ENCODE measurements at places on chromosomes 2 and 18.

GRCh38 chr2:10039658-10040410, 3.5 kb upstream of the KLF11 start:
- DNase-seq = peak; percentile 26

- DNase-seq = no peak
These were observed 224.8 kb upstream of the ID2 start for GRCh38 chr2:8457092-8457481.

- no peak for DNase-seq
These were observed 58.2 kb downstream of the GLS start for GRCh38 chr2:190938771-190939335.

DNA sequence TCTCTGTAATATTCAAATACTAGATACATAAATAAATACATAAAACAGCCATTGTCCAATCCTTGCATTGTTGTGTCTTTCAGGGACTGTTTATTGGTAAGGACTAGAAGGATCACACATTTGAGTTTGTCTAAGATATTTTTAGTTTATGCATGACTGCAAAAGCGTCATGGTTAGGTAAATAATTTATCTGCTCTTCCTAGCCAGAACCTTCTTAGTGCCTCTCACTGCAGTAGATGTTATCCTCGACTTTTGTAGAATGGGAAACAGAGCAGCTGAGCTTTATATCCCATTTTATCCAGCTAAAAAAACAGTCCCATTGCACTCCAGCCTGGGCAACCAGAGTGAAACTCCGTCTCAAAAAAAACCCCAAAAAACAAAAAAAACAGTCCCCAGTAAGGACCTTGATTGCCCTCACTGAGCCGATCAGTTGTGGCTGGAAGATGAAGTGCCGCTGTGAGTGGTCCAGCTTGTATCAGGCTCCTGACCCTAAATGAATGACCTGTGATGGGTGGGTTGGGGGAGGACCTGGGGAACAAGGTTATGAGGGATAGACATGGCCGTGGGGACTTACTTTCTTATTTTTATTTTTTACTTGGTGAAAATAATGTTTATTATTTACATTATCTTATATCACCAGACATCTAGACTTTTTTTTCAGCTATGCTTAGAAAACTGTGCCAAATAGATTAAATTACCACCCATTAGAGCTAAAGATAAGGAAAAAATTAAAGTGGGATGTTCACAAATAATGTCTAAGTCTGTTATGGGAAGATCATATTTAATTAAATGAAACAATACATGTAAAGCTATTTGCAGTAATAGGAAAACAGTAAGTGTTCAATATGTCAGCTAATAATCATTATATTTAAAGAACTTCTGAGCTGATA, 10.9 kb upstream of the ADAM23 start:
- DNase-seq = no peak

GRCh38 chr2:97932975-97933662, 62.6 kb downstream of the TMEM131 start:
- DNase-seq = no peak

GRCh38 chr2:221075203-221075602, 496.9 kb downstream of the EPHA4 start:
- peak; percentile 7 for DNase-seq

DNA sequence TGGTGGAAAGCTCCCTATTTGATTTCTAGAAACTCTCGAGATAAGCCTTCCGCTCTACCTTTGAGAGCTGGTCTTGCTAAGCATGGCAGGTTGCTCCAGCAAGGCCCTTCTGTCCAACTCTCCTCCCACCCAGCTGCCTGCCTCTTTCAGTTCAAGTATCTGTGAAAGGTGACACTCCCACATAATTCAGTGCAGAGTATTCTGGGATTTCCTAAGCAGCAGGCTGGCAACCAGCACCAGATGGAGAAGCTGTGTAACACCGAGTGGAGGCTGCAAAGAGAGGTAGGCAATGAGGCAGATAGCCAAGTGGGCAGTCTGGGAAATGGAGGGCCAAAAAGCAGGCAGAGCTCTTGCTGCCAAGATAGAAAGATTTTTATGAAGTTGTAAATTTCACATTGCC, 88.4 kb upstream of the CAVIN2 start:
- DNase-seq = peak; percentile 5

DNA sequence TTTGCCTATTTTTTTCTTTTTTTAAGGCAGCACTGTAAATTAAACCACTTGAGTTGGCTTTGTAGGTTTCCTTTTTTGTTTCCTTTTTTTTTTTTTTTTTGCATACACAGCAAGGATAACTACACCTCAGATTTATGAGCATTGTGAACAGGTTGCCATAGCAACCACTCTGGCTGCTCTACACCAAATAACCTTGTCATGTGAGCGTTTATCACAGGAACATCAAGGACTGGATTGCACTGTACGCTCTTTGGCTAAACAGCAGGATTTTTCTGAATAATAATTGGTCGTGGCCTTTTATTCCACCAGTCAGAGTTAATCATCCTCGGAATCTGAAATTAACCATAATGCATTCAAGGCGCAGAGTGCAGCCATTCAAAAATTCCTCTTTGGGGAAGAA, 199.1 kb upstream of the SLC14A2 start:
- DNase-seq = peak; percentile 45

GRCh38 chr2:179098080-179098689, 48.2 kb upstream of the CCDC141 start:
- no peak for DNase-seq

DNA sequence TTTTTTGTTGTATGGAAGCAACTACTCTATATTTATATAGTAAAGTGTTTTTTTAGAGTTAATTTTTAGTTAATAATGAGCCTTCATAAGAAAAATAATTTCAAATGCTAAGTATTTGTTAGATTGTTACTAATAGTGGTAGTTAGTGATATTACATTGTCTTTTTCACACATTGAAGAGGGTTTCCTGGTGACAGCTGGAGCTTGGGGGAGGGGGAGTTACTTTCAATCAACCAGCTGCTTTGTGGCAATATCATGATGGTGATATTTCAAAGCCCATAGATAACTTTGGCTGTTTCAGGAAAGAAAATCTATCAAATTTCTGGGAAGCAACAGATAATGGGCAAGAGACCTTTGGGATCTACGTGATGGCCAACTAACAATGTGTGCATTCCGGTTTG, 4.1 kb downstream of the RHBDD1 start:
- DNase-seq = no peak

- DNase-seq = no peak
These were observed 70.3 kb upstream of the PSME4 start for GRCh38 chr2:54041135-54041534.

DNA sequence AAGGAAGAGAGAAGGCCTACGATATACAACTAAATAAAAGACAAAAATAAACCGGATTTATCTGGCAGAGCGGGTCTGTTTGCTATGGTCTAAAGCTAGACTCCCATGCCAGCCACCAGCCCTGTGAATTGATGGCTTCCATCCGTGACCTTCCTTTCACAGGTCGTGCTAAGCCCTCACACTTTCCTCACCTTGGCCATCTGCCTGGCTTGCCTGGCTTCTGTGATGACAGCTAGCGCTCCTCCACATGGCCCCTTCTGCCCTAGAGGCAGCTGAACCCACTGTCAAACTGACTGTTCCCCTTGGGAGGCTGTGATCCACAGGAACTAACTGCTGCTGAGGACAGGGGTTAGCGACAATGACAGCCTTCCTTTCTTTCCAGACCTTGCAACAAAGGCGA, 32.5 kb downstream of the GAREM1 start:
- DNase-seq = no peak

DNA sequence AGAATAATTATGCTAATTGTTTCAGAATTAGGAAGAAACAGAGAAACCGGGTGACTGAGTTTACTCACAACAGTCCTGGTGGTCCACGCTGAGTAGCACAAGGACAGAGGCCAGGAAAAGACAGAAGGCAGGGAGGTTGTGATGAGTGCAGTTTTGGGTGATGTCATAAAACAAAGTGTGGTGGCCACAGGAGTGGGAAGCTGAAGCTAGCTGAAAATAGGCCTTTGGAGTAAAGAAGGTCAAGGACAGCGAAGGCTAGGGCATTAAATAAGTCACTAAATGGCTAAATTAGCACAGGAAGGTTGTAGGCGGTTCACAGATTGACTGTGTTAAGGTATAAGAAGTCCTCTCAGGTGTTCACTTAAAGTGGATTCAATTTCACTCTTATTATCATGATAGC, 120.9 kb upstream of the TTN start:
- no peak for DNase-seq

DNA sequence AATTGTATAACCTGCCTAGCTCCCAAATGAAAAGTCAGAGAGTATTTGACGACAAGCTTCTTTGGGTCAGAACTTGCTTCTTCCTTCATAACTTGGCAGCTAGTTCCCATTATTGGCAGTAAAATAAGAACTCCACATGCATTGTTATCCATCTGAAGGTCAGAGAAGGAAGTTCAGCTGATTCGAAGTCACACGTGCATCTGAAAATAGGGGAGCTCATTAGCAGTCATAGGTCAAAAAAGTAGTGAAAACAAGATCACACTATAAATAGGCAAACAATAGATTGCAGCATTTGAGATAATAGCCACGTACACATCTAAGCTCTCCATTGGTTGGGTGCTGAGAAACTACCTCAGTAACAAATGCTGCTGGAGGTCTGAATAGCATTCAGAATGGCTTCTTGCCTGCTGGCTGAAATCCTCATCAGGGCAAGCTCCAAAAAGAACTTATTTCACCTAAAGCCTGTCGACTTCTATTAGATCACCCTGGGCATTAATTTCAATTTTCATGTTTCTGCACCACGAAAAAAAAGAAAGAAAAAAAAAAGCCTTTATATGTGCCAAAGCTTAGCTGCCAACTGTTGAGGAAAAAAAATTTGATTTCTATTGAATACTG, 1492.9 kb upstream of the CELF4 start:
- DNase-seq = no peak

DNA sequence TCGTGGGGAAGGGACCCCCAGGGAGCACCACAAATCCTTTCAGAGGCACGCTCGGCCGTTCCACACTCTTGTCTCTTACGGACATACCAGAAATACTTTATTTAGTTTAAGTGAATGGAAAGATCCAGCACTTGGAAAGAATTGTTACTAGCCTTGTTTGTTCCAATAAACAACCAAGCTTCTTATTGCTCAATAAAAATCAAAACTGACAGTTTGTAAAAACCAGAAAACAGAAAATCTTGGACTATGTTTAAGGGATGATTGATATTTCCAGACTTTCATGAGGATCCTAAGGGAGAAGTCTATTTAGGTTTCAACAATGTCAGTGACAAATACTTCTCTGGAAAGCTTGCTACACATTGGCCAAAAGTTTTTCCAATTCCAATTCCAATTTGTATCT, 31.6 kb upstream of the CCBE1 start:
- DNase-seq = no peak

GRCh38 chr18:59865241-59865986, 34.4 kb upstream of the PMAIP1 start:
- no peak for DNase-seq

GRCh38 chr2:215879977-215880940, 133.1 kb downstream of the MREG start:
- peak; percentile 45 for DNase-seq

DNA sequence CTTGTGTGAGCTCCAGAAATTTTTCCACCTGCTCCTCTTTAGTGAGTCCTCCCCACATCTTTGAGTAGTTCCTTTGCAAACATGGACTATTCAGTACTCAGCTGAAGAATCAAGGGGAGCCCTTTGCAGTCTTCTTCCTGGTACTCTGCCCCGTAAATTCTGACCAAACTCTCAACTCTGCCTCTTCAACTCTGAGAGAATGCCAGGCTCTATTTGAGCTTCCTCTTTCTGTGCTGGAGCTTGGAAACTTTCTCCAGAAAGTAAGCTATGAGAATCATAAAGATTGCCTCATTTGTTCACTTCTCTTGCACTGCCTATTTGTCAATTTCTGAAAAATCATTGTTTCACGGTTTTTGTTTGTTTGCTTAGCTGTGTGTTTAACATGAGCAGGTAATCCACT, 7.4 kb upstream of the STAT4 start:
- DNase-seq = no peak

DNA sequence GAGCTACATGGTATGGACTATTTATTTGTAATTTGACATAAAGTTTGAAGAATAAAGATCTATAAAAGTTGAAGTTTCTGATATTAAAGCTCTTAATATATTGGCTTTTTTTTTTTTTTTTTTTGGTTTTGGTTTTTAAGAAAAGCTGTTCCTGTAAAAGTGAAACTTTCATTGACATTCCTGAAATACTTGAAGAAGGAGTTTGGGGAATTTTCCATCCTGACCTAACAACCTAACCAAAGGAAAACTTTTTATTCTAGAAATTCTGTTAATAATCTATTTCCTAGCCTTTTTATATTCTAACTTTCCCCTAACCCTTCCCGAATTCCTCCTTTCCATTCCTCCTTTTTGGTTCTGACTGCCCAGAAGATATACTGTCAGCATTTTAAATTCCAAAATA, 83.7 kb downstream of the ACSL3 start:
- peak; percentile 32 for DNase-seq

GRCh38 chr18:21254576-21254975, 12.5 kb downstream of the GREB1L start:
- no peak for DNase-seq

DNA sequence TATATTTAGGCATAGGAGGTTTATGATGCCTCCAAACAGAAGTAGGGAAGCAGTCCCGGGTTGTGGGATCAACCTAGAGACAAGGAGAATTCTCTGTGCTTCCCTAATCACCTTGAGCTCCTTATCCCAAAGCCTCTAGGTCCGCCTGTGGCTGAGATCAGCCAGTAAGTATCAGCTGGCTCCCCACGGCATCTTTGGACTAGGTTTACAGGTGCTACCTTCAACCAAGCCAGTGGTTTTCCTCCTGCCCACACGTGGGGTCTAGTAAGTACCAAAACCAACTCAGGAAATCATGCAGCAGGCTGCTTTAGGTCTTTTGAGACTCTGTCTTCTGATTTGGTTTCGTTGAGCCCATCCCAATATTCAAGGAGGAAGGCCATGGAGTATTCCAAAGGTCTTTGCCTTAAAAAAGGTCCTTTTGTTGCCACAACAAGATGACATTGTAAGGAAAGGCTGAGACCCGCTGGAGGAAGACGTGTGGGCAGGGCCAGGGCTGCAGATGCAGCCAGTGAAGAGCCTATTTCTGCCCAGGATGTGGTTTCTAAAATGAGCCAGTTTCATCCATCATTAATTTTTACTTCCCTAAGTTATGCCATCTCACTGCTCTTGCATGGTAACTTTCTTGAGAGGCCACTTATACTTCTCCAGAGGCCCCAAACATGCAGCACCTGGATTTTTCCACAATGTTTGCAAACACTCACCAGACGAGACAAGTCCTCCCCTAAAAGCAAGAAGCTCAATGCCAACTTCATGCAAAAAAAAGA, 248.7 kb downstream of the RNF152 start:
- peak; percentile 15 for DNase-seq

DNA sequence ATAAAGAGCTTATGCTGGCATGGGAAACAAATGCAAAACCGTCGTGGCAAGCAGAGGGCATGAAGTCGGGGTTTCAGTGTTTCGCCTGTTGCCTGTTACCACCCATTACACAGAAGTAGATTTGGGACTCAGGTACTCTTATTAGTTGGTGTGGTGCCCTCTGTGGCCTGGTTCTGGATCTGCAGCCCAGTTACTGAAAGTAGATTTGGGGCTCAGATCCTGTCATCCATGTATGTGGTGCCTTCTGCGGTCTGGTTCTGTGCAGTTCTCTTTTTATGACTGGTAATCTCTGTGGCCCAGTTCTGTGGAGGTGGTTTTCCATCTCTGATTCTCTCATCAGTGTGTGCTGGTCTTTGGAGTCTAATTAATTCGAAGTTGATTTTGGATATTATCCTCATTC, 45.2 kb downstream of the ADNP2 start:
- DNase-seq = no peak

GRCh38 chr2:240254337-240255164, 114.1 kb upstream of the OTOS start:
- DNase-seq = no peak
